Stimulated activated CD4-positive, alpha-beta T cell treated with anti-CD3 and anti-CD28 coated beads, Interleukin-15, amount 100 ng/mL, for 1 hour (primary cell): ENCODE measurements at places on chromosomes 11 and 22.

DNA sequence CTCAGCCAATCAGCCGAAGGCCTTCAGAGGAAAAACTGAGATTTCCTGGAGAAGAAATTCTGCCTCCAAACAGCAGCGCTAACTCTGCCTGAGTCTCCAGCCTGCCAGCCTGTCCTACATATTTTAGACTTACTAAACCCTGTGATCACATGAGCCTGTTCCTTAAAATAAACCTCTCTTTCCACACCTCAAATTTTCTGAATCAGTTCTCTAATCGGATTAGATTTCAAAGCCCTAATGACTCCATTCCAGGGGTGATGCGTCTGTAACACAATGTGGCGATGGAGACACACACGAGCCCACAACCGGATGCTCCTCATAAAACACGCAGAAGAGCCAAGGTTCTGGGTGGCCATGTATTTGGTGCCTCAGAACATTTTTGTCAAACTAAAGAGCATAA lies 1371.2 kb downstream of the BRD1 start:
- no peak for DNase-seq

DNA sequence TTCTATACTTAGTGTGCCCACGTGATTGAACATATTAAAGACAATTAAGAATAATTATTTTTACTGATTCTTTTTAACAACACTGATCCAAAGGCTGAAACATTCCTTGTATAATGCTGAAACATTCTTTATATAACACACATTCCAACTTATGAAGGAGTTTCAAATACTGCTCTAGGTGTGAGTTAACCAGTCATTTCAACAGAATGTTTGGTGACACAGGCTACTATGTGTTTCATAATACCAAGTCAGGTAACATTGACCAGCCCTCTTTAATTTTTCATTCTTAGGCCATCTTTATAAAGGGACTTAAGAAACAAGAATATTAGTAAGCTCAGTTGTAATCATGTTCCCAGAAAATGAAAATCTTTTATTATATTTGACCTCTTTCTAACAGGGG lies 136.6 kb downstream of the ELP4 start:
- no peak for DNase-seq

GRCh38 chr11:1208144-1208393 lies 14.8 kb upstream of the MUC5B start:
- DNase-seq: no peak

- DNase-seq: no peak
Measured at GRCh38 chr11:76738618-76739240, 44.4 kb upstream of the TSKU start.

DNA sequence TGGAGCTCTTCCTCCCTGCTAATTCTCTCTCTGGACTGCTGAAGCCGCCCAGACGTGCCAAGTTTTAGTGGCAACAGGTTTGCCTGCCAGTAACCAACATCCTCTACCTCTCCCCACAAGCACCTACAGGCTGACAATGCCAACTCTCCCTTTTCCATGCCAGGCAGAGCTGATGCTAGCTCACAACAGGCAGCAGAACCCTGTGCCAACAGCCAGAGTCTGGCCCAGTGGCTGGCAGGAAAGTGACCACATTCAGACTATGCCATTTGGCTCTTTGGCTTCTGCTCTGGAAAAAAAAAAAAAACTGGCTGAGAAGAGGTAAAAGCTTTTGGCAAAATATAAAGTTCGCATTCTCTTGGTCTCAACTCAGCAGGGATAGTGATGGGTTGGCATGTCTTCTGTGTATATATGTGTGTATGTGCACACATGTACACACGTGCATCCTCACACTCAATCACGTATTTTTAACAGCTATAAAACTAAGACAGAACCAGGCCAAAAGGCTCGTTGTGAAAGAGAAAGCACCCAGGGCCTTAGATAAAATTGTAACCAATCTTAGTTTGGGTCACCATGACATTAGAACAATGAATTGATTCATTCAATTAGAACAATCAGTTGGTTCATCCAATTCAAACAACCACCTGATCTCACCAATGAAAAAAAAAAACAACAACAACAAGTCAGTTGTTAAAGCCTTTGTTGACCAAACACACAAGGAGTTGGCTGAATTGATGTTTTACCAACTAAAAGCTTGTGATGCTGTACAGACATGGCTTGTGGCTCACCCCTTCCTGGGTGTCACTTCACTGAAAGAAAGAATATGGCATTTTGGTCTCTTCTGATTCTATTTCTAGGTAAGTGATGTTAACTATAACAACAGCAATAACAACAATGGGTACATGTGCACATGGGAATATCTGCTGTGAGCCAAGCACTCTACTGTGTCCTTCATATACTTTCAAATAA lies 48.6 kb downstream of the TRIM29 start:
- no peak for DNase-seq

- DNase-seq: no peak
Measured at GRCh38 chr11:34534826-34535225, 21.2 kb upstream of the ELF5 start.

DNA sequence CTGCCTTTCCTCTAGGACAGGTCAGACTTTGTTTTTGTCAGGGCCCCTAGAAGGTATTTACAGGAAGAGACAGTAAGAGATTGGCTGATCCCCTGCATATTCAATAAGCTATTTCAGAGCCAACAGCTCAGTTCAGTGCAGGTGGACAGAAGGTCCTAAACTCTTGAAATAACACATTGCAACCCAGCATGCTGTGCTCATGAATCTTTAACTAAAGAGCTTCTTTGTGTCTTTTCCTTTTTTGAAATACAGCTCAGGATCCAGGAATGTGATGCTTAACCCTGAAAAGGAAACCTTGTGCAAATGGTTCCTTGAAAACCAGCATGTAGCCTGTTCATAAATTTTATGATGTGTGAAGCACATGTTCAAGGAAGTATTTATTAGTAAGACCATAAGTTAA lies 43.9 kb downstream of the BBOX1 start:
- no peak for DNase-seq

DNA sequence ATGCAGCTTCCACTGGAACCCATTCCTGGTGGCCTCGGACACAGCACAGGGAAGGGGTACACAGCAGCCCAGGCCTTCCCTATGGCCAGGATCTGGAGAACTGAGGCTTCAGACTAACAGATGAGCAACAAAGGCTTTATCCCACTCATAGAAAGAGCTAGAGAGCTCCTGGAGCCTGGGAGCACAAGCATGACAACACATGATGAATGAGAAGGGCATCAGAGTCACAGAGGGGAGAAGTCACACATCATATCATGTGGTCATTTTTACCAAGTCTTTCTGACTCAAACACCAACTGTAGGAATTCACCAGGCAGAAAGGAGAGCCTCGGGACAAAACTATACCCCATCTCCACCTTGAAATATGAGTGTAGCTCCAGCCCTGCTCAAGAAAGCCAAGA lies 43.2 kb downstream of the NRXN2 start:
- no peak for DNase-seq

- DNase-seq: no peak
Measured at GRCh38 chr11:60801194-60801593, 16.1 kb downstream of the MS4A10 start.

DNA sequence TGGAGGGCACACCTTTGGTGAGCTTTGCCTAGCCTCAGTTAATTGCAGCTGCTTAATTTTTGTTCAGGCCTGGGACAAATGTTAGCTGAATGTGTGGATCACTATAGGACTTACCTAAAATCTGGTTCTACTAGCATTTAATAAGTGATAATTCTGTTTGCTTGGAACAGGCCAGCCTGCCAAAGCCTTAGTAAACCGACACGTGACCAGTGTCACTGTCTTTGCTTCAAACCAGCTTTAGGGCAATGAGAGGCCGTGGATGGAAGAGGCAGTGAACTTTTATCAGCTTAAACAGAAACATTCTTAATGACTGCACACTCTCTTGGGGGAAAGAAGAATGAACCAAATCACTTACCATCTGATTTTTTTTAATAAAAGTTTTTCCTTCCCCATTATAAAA lies 10.8 kb downstream of the PARVA start:
- no peak for DNase-seq

GRCh38 chr22:19011075-19011474 lies 75.0 kb upstream of the PRODH start:
- DNase-seq: no peak

- DNase-seq: peak; percentile 73
Measured at GRCh38 chr11:75384438-75385080, 14.8 kb upstream of the RPS3 start.

GRCh38 chr11:75507571-75507970 lies 18.2 kb downstream of the GDPD5 start:
- no peak for DNase-seq

GRCh38 chr11:1772270-1773130 lies 8.8 kb upstream of the CTSD start:
- peak; percentile 33 for DNase-seq

DNA sequence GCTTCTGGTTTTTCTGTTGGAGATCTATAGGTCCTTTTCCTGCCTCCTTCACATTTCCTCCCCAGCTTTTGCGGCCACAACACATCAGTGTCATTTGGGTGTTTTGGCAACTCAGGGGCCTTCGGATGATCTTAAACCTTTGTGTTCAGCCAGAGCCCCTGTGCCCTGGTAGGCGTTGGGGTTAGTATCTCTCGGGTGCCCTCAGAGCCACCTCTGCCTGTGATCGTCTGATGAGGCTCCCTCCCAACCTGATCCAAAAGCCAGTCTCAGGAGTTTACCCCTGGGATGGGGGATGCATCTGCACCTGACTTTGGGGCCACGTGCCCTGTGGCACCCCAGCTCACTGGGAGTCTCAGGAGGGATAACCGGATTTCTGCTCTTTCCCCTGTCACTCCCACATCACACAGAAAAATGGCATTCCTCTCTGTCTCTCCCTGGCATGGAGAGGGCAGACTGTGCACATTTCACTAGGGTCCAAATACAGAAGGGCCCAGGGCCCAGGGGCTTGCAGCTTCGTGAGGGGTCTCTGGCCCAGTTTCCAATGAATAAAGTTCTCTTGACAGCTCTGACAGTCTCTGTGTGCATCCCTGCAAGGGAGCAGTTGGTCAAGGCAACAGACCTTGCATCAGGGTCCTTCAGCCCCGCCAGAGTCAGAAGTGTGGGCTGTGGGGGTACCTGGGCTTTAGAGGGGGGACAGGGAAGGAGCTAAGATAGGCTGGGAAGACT lies 2.6 kb downstream of the RNF26 start:
- no peak for DNase-seq

DNA sequence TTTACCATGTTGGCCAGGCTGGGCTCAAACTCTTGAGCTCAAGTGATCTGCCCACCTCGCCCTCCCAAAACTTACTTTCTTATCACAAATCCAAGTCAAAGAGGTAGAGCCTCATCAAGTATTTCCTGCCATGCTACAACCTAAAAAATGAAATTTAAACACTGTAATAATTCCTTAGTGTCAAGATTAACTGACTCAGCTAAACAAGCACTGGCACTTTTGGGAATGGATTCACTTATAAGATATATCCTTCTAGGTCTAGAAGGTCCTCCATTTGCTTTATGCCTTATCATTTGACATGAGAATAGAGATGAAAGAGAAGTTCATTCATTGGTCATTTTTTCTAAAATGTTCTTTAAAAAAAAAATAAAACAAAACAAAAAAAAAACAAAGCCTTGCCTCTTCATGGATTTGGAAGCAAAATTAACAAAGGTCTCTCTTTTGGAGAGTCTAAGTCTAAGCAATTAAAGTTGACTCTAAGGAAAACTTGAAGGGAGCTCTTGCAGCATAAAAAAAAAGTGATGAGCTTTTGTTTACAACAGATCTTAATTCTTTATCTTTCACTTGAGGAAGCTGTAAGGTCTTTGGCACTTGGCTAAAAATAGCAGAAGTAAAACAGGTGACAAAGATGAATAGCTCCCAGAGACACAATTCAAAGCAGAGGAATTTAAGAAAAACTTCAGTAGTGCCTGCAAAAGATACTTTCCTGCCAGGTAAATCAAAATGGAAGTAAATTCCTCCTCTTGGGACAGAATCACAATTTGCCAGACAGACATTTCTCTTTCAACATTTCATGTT lies 50.3 kb downstream of the CADM1 start:
- no peak for DNase-seq

- DNase-seq: no peak
Measured at GRCh38 chr22:43951391-43951790, 3.9 kb upstream of the SAMM50 start.

GRCh38 chr22:37401401-37402183 lies 25.7 kb downstream of the ELFN2 start:
- no peak for DNase-seq

- no peak for DNase-seq
Measured at GRCh38 chr11:132535830-132536229, 996.5 kb downstream of the OPCML start.

- DNase-seq: no peak
Measured at GRCh38 chr11:110689306-110689705, 22.9 kb downstream of the ARHGAP20 start.

DNA sequence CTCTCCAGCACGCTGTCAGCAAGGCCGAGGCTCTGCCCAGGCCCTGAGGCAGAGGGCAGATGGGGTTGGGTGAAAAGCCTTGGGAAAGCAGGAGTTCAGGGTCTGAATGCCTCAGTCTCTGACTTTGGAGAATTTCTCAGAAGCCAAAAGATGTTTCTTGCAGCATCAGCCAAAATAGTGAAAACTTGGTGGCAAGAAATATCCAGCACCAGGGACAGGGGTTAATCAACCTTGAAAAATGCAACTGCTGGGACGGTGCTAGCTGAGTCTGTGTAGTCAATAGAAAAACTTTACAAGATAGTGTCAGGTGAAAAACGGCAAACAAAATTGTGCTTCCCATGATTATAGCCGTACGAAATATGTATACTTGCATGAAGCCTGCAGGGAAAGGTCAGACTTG lies 1.4 kb upstream of the ABCC8 start:
- DNase-seq: no peak

DNA sequence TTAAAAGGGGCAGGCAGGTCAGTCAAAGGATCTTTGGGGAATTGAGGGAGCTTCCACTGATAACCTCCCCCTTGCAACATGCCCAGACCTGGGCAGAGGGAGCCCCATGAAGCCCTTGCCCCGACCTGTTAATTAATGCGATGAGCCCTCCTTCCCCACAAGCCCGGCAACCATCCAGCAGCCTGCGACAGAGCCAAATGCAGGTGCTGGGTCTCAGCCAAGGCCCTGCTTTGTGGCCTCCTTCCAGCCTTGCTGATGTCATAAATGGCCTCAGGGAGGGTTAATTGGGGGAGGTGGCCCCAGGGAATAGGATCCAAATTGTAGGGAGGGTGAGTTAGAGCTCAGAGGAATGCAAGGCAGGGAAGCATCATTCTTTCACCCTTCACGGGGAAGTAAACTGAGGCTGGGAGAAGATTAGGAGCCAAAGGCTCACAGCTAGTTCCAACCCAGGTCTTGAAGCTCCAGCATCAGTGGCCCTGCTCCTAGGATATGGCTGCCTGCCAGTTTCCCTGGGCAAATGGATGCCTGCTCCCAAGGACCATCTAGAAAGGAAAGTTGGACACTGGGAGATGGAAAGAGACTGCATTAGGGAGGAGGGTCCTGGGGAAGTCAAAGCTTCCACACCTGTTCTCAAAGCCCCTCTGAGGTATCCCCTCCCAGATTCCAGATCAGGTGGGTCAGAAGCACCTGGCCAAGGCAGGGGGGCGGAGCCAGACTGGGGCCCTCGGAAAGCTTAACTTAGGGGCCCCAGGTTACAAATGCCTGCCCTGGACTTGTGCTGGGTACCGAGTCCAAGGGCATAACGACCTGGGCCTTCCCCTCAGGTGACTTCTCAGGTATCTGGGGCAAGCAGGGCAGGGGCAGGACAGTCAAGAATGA lies 34.1 kb downstream of the LMO1 start:
- no peak for DNase-seq
